ENCODE measurements at places on chromosomes 12 and 14.

- DNase-seq, result no peak
Measured at GRCh38 chr12:120116441-120116791, at the start of gene RAB35. Gene RAB35, minus strand, starts transcription at chr12:120116753. Its CDS starts 103 bp downstream, at chr12:120116650.

DNA sequence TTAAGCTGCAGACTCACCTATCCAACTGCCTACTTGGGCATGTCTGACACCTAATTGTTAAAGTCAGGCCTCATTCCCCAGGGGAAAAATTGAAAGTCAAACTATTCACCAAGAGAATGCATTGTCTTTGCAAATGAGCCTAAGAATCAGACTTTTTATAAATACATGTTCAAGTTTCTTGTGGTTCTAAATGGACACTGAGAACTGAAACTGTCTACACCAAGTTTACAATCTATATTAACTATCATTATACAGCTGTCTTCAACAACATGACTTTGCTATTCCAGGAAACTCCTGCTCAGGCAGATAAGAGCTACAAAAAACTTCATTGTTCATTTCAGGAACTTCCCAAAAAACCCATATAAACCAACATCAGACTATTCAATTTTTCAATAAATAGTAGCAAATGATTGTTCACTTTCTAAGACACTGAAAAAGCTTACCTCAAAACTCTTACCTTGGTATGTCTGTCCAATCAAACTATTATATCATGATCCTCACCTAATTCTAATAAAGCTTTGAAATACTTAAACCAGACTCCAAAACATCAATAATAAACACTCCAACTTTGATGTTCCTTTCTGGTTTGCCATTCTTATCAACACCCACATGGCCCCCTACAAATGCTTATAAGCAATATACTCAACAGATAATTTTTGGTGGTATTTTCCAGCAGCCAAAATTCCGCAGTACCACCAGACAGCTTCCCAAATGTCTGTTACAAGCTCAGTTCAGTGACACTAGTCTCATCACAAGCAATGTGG, 24.2 kb downstream of the CDK17 start:
- no peak for DNase-seq

GRCh38 chr12:82019533-82019932, 260.4 kb upstream of the PPFIA2 start:
- no peak for DNase-seq

GRCh38 chr14:70283156-70283555, 76.3 kb downstream of the COX16 start:
- no peak for DNase-seq

GRCh38 chr12:86663716-86664115, 407.5 kb upstream of the MGAT4C start:
- no peak for DNase-seq

GRCh38 chr12:108825201-108825950, 32.0 kb downstream of the SSH1 start:
- no peak for DNase-seq

DNA sequence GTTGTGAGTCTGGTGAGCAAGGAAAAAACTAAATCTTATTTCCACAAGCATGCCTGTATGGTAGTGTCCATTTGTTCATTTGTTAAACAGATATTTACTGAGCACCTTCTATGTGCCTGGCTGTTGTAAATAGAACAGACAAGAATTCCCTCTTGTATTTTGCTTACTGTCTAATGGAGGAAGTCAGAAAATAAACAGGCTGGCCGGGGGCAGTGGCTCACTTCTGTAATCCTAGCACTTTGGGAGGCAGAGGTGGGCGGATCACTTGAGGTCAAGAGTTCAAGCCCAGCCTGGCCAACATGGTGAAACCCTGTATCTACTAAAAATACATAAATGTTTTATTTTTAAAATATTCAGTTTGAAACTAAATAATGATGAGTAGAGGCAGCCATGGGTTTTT, 79.3 kb downstream of the GTF2A1 start:
- no peak for DNase-seq

DNA sequence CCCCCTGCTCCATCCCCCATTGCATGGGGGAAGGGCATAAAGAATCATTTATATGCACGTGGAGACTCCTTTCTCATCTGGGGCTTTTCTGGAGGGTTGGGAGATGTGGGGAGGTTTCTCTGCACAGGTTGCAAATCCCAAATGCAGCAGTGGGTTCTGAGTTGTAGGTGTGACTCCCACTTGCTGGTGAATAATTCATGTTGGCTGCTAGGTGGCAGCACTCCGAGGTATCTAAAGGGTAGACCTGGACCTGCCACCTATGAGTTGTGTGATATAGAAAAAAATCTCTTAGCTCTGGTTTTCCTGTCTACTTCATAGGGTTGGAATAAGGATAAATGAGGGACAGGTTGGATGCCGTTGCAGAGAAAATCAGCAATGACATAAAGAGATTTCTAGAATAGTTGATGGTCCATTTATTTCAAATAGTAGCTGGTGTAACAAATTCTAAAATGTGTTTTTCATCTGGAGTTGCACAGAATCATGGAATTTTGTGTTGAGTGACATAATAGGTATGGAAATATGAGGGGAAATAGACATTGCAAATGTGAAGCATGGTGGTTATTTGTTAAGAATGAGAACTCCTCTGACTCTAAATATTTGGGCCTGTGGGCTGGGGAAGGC, 4.6 kb downstream of the MARCHF9 start:
- DNase-seq, result no peak

DNA sequence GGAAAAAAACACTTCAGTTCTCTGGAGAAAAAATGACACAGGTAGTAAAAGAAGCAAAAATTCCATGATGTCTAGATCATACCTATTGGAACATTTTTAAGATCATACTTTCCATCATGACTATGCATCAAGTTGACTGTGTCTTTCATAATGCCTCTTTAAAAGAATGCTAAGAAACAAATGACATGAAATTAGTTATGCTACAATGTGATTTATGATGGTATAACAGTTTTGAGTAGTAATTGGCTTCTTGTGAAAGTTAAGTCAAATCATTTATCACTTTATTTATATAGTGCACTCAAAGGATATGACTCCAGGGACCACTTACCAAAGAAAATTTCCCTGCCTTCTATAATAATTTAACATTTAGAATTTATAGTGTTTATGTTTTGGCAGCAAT, 28.5 kb downstream of the RASSF9 start:
- DNase-seq, result no peak
